ENCODE measurements at places on chromosomes 3 and 15.

DNA sequence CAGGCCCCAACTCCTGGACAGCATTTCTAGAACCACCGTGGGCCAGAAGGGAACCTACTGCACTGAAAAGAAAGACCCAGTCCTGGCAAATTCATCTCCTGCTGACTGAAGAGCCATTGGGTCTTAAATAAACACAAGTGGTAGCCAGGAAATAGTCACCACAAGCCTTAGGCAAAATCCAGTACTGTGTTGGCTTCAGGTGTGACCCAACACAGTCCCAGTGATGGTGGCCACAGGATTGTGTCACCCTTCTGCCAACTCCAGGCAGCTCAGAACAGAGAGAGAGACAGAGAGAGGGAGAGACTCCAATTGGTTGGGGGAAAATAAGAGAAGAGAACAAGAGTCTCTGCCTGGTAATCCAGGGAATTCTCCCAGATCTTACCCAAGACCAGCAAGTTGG, 23.1 kb downstream of the NEDD4 start:
- no peak for DNase-seq

- DNase-seq: no peak
Measured at GRCh38 chr15:101004500-101004899, 85.3 kb downstream of the LRRK1 start.

GRCh38 chr3:156551746-156552145, 3.2 kb downstream of the SSR3 start:
- DNase-seq: no peak

DNA sequence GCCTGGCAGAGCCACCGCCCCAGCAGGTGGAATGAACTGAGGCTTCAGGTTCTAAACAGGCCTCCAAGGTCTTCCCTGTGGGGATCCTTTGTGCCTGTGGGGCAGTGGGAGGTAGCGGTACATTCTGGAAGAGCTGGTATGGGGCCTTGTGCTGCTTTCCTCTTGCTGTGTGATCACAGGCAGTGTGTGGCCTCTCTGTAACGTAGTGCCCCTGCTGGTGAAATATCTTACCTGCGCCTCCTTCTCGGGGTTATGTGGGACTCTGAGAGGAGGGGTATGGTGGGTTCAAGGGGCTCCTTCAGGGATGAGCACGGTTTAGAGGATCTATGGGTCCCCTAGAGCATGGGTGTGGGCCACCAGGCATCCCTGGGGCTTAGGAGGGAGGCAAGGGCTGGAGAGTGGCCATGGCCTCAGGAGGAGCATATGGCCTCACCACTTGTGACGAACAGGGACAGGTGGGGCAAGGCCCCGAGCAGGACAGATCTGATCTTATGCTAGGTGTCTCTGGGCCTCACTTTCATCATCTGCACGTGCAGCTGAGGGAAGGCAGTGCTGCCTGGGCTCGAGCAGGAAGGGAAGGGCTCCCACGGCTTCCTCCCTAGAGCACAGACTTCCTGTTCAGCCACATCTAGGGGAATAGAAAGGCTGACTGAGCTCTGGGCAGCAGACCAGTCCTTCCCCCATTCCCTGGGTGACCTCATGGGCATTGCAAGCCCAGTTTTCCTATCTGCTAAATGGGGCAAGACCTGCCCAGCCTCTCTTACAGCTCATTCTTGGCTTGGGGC, 1.9 kb upstream of the ALS2CL start:
- DNase-seq: peak; percentile 93

DNA sequence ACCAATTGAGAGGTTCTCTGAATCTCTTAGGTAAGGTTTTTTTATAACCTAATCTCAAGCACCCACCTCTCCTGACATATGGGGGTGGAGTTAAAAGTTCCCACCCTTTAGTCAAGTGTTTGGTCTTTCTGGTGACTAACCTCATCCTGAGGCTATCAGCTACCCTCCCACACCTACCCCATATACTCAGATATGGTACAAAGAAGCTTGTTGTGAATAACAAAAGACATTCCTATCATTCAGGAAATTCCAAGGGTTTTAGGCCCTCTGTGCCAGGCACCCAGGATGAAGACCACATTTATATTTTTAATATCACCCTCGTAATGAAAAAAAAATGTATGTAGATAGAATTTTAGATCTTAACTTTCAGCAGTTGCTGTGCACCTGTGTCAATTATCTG, 9.0 kb downstream of the CHMP2B start:
- no peak for DNase-seq

DNA sequence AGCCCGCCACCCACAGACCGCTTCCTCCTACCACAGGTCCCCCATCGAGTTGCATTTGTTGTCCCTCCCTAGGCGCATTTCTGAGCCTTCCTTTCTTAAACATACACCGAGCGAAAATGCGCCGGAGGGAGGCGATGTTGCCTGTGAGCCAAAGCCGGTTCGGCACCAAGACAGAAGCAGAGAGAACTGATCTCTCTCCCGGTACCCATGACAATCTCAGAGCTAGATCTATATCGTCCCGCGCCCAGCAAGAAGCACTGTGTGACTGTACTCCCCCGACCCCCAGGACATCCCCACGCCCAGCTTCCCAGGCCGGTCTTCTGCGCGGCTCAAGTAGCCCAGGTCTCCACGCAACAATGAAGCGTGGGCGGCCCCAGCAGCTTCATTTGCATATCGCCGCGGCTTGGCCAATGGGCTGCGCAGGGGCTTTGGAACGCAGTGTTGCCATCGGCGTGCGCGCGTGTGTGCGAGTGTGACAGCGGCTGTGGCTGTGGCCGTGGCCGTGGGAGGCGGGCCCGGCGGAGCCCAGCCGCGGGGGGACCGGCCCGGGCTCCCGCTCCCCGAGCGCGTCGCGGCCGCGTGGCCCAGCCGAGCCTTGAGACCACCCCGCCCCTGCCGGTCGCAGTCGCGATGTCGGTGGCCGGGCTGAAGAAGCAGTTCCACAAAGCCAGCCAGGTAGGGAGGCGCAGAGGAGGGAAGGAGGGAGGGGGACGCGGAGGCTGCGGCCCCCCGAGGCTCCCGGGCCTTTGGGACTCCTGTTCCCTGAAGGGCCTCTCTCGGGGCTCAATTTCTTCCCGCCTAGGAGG, at the start of gene SH3GL3:
TSS of gene SH3GL3 (plus strand) at position 438 of the 806 bp plus-strand sequence. CDS start at position 631, 193 bp downstream.
- peak; percentile 86 for DNase-seq

- DNase-seq: no peak
Measured at GRCh38 chr3:37680401-37680800, 181.3 kb upstream of the CTDSPL start.
